ENCODE measurements at places on chromosomes 2 and 18.

- no peak for DNase-seq
These were observed 102.1 kb downstream of the ATAD2B start for GRCh38 chr2:23824777-23825212.

- DNase-seq, result no peak
These were observed 41.1 kb downstream of the ASB1 start for GRCh38 chr2:238467792-238468191.

DNA sequence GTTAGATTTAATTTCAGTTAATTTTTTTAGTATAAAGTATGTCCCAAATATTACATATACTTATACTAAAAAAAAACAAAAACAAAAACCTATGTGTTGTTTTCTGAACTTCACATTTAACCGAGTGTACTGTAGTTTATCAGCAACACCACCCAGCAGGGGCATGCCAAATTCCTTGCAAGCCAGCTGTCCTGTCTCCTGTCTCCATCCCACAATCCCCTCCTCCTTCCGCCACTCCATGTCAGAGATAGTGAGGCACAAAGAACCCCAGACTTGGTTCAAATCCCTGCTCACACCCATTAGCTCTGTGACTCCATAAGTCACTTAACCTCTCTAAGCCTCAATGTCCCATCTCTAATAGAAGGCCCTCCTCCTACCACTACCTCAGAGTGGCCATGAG lies 9.4 kb downstream of the CHST10 start:
- DNase-seq, result no peak

DNA sequence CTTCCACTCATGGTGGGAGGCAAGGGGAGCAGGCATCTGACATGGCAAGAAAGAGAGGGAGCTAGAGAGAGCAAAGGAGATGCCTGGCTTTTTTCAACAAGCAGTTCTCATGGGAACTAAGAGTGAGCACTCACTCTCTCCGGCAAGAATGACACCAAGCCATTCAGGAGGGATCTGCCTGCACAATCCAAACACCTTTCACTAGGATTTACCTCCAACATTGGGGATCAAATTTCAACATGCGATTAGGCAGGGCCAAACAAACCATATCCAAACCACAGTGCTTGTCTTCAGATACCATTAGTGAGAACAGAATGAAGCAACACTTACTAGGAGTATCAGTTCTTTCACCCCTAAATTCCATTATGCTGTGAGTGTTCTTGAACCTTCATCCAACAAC lies 77.3 kb downstream of the FIGN start:
- DNase-seq, result no peak

GRCh38 chr2:181258720-181259119 lies 198.5 kb upstream of the ITGA4 start:
- no peak for DNase-seq

DNA sequence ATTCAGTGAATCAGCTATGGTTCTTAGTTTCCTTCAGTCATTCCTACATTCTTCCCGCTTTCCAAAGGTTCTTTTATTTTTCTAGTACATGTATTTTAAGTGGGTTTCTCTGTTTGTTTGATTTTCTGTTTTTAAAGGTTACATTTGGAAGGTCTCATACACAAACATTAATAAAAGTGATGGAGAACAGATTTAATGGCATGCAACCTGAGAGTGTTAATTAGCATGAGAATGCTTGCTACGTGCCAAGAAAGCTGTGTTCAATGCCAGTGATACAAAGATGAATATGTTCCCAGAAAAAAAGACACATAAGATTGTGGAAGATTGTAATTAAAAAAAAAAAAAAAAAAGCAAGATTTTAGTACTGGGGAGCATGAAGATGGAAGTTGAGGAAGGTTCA lies 61.8 kb upstream of the CDC42EP3 start:
- no peak for DNase-seq

- DNase-seq, result no peak
These were observed 7.5 kb upstream of the KDSR start for GRCh38 chr18:63374540-63374939.

GRCh38 chr18:7946734-7947377 lies 379.7 kb downstream of the PTPRM start:
- DNase-seq, result no peak

DNA sequence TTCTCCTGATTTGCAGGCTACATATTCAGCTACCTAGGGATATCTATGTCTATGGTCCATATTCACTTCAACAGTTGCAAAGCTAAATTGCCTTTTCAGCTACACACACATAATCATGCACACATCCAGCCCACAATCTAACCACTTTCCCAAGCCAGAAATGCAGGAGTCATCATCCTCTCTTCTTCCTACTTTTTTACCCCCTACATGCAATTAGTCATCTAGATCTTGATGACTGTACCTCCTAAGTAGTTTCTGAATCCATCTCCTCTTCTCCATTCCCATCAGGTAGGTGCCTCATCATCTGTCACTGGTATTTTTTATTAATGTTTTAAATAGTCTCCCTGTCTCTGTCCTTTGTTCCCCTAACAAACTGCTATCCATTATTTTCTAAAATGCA lies 23.7 kb upstream of the SPRED2 start:
- no peak for DNase-seq

DNA sequence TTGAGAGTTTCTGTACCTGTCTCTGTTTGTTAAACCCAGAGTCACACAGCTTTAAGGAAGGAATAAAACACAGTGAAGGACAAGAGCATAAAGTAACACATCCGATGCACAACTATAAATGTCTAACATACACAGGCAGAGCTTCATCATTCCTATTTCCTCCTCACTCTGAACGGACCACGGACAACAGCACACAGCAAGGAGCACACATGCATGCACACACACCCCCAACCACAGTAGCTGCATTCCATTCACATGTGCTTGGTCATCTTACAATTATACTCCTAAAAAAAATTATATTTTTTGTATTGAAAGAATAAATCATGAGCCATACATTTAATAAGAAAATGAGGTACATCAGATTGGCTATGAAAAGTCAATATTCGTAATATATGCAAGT lies 58.3 kb downstream of the ID2 start:
- no peak for DNase-seq
